Esophagus muscularis mucosa (tissue), 4 donors: ENCODE measurements at places on chromosomes 7 and 10. TPM values are rescaled to one million over a fixed set of nuclear protein-coding genes. Genes with fewer than 3 reads are reported as not detected.

ZCCHC24 gene
- total RNA-seq: 156 TPM

SRRM3 gene
- total RNA-seq: 3.3 TPM

OR2A7 gene
- total RNA-seq: not detected

GIMAP8 gene
- total RNA-seq: 15.5 TPM

ADAM8 gene
- total RNA-seq: 8.9 TPM
